ENCODE measurements at places on chromosomes 6 and 20.

GRCh38 chr20:5865604-5866003 is 84.7 kb downstream of the TRMT6 start:
- no peak for DNase-seq

DNA sequence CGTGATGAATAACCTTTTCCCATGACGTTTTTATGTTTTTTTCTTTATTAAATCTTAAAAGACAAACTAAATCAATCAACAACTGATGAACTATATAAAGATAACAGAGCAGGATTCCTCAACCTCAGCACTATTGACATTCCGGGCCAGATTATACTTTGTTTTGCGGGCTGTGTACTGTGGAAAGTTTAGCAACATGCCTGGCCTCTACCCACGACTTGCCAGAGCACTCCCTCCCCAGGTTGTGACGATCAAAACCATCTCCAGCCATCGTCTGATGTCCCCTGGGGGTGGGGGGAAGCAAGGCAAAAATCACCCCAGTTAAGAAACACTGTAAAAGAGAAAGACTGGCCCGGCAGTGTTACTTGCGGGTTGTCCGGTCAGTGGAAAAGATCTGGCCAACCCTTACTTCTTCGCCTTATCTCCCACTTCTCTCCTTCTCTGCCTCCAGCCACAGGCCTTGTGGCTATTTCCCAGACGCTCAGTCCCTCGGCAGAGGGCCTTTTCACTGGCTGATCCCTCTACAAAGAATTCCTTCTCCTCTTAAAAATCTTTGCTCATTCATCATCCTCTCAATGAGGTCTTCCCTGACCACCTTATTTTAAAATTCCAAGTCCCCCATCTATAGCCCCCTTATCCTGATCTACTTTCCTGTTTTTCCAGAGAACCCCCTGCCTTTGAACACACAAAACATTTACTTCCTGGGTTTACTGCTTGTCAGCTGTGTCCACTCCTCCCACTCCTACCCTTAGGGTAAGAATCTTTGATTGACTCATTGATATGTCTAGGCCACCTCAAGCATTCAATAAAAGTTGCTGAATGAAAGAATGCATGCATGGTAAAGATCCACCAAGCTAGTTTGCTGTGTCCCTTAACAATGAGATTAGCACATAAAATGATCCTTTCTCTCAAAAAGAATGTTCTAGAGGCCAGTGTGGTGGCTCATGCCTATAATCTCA is 14.7 kb upstream of the RAB22A start:
- no peak for DNase-seq

DNA sequence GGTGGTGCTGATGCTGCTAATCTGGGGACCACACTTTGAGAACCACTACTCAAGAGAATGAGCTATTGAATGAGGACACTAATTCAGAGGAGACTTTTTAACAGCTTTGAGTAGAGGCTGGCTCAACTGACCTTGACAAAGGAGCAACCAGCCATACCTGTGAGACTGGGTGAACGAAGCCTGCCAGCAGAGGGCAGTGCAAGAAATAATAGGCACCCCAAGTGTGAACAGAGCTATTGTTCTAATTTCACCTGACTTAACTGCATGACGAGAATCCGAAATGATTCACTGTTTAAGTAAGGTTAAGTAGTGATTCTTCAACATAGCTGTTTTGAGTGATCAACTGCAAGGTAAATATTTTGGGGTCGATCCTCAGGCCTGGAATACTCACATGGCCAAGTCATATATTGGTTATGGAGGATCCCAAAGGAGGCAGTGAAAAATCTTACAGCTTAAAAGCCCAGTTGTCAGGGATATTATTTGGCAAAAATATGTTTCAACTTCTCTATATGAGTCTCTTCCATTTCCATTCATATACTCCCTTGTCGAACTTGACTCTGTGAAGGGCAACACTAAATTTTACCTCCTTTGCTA is 550.5 kb upstream of the MARCKS start:
- no peak for DNase-seq

- DNase-seq, result peak; percentile 36
These were observed 54.8 kb downstream of the GPX5 start for GRCh38 chr6:28580475-28580874.

GRCh38 chr6:142886431-142887170 is 58.4 kb downstream of the HIVEP2 start:
- no peak for DNase-seq

DNA sequence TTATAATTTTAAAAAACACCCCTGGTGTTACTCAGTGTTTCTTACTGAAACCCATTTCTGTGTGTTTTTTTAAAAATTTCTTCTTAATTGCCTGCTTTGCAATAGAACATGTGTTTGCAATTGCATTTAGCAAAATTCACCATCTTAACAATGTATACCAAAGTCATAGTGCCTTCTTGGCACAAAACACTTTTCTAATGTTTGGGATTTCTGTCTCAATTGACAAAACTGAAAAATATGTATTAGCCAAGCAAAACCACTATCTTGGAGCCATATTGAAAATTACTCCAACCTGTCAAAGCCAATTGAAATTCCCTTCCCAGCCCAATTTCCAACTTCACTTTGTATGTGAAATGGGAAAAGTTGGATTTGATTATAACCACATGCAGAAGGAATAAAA is 88.4 kb upstream of the RSPO3 start:
- DNase-seq, result no peak

DNA sequence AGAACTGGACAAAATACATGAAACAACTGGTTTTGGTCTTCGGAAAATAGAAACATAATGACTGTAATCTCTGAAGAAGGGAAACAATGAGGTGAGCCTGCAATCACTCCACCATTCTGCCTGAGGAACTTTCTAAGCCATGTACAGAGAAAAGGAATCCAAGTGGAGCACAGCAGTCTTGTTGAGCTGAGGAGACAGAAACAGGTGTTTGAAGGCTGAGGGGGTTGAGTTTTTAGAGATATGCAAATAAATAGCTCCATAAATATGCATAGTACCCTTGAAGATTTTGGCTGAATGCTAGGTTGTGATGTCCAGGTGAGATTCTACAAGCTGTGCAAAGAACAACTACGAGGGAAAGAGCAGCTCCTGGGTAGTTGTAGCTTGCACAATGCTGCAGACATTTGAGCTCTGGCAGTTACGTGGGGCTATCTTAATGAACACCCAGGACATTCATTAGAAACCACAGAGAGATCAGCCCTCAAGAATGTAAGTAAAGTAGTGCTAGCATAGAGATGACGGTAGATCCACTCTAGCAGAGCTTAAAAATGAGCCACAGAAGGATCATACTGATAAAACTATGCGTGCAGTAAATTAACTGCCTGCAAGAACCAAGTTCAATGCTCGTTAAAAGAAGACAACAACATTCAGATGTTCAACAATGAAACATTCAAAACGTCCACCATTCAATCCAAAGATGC is 24.3 kb downstream of the TUBB2B start:
- DNase-seq, result no peak

DNA sequence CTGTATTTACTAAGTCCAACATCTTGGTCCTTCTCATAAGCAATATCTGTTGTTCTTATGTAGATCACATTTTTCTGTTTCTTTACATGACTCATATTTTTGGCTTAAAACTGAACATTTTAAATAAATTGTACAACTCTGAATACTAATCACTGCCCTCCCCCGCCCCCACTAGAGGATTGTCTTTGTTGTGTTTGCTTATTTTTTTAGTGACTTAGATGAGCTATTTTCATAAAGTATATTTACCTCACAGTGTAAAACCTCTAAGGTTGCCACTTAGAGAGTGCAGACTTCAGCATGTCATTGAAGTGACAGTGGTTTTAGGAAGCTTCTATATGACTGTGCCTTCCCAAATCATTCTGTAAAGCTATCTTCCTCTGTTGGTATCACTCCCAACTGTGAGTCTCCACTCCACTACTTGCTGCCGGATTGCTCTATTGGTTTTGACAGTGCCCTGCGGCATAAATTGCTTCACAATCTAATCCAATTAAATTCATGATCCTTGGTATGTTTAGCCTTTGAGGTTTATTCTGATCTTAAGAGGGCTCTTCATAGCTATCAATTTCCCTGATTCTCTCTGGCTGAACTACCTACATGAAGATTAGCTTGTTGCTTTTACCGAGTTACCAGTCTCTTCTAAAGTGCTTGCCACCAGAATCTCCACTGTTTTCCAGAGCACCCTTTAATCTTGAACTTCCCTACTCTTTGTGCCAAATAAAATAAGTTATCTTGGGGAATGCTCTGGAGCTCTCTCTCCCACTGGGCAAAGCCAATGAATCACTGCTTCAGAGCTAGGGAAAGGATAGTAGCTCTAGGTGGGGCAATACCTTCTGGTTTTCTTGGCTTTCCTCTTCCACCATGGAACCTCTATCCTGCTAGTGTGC is 33.0 kb downstream of the SPTLC3 start:
- DNase-seq, result no peak

GRCh38 chr20:13703265-13703664 is 64.5 kb upstream of the TASP1 start:
- DNase-seq, result no peak

DNA sequence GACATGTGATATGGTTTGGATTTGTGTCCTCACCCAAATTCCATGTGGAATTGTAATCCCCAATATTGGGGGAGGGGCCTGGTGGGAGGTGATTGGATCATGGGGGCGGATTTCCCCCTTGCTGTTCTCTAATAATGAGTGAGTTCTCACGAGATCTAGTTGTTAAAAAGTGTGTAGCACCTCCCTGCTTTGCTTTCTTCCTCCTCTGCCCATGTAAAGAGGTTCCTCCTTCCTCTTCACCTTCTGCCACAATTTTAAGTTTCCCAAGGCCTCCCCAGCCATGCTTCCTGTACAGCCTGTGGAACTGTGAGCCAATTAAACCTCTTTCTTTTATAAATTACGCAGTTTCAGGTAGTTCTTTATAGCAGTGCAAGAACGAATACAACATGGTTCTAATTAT is 2.1 kb upstream of the ZNF451 start:
- no peak for DNase-seq

- no peak for DNase-seq
These were observed 15.7 kb upstream of the PARD6B start for GRCh38 chr20:50715694-50716093.

DNA sequence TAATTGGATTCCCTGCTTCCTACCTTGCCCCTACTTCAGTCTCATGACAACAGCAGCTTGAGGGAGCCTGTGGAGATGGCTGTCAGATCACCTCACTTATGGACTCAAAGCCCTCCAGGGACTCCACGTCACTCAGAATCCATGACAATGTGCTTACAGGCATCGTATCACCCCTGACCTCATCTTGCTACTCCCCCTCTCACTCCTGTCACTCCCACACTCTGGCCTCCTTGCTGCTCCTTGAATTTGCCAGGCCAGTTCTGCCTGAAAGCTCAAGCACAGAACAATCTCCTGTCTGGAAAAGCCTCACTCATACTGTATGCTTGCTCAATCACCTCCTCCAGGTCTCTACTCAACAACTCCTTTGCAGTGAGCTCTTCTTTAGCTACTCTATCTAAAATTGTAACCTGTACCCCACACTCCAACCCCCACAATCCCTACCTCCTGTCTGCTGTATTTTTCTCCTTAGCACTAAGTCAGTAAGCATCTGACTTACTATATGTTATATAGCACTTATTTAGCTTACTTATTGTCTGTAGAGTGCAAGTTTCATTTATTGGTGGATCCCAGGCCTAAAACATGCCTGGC is 10.7 kb upstream of the GSTA4 start:
- DNase-seq, result no peak

DNA sequence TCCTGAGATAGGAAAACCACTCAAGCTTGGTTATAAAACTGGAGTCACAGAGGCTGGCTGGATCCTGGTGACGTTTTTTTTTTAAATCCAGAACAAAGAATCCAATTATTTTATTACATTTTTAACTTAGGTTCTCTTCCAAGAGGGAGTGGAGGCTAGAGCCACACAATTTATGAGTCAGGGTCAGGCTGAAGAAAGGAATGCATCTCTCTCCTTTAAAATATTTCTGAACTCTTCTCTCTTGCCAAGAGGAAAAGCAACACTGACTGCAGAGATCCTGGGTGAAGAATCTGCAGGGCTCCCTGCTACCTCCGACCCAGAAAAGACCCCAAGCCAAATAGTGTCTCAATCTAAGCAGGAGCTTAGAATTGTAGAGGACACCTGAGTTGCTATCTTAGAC is 88.5 kb upstream of the SSTR4 start:
- DNase-seq, result no peak

GRCh38 chr20:1293641-1294379 is 27.7 kb downstream of the SNPH start:
- no peak for DNase-seq

- no peak for DNase-seq
These were observed 13.0 kb downstream of the AFDN start for GRCh38 chr6:167839755-167840154.

- no peak for DNase-seq
These were observed 72.4 kb upstream of the BTBD3 start for GRCh38 chr20:11845340-11845739.

DNA sequence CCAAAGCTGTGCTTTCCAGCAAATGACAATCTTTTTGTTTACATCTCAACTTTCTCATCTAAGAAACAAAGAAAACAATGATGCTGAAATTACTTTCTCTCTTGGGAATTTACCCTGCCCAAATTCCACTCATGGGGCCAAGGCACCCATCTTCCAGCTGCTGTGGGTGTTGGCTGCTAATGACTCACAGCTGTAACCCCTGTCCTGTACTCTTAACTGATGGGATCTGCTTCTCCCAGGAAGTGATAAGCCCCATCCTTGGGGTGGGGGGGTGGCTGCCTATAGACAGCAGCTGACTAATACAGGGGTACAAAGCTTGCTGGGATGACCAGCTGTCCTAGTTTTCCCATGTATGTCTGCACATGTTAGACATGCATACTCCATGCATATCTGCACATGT is 938.6 kb downstream of the C6orf118 start:
- DNase-seq, result no peak

DNA sequence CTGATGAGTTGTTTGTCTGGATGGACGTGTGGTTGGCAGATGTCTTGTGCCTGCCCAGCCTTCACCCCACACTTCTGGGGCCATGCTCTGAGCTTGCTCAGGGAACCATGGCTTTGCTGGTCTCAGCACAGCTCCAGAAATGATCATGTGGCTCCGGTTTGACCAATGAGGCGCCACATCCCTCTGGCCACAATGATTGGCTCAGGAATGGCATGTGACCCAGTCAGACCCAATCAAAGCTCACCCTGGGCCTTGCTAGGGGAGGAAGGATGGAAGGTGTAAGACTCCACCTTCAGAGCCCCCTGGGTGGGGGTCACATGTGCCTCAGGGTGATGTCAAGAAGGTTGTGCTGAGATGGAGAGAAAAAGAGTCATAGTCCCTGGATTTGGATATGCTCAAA is 281.6 kb upstream of the SULF2 start:
- no peak for DNase-seq

DNA sequence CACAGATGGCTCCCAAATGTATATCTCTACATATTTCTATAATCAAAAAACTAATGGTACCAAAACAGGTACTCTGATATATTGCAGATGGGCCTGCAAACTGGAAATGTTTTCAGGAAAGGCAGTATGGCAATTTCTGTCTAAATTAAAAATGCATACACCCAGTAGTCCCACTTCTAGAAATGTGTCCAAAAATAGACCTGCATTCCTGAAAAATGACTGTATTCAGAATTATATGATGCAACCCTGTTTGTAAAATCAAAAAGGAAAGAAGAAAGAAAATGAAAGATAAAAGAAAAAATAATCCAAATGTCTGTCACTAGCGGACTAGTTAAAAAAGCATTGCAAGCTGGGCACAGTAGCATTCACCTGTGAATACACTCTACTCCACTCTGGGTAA is 12.9 kb upstream of the MICB start:
- DNase-seq, result no peak

Measured in COR-L47 (cell line).